Hepatocyte (in vitro differentiated cells): ENCODE measurements at places on chromosomes 6 and 20. TPM values are rescaled to one million over a fixed set of nuclear protein-coding genes. Genes with fewer than 3 reads are reported as not detected.

GRCh38 chr6:139752086-139752485 lies 377.6 kb upstream of the CITED2 start:
- DNase-seq: no peak

DNA sequence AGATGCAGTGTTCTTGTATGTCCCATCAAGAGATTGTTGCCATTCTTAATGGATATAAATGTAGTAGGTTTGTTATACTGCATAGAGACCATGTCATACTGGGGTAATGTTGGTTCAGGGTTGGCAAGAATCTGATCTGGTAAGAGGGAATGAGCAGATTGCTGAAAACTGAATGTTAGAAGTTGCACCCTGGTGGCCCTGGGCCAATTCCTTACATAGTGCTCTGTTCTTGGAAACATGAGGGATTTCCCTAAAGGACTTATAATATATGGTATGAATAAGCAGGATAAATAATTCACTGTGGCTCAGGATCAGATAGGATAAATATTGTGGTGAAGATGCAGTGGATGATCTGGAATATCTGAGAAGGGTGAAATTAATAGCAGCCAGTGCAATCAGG lies 70.2 kb downstream of the ANKS1A start:
- DNase-seq: no peak

SRMS gene
- not detected in 2 replicates for total RNA-seq

SLC35A1 gene
- total RNA-seq: 26.2 and 28.3 TPM in 2 replicates
